ENCODE measurements at places on chromosomes 7 and 10.

DNA sequence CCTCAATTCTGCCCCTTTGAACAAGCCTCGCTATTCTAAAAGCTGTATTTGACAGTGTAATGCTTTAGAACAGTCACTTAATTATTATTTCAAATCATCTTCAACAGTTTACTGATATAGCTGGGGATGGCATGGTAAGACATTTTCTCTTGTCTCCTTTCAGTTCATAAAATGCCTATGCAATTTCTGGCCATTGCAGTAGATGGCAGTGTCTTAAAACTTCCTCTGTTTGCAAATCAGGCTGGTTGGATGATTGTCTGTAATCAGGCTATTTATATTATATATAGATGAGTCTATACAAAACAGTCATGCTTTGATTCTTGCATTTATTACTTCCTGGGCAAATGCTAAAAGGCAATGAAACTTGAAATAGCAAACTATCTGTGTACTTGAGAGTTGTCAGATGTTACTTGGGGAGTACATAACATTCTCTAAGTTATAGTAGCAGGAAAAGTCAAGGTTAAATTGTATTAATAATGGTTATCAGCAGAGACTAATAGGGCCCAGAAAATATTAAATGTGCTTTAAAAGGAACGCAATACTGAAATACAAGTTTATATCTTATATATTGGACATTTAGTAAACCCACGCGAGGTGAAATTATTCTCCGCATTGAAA, 55.5 kb upstream of the LHFPL3 start:
- DNase-seq, result no peak

DNA sequence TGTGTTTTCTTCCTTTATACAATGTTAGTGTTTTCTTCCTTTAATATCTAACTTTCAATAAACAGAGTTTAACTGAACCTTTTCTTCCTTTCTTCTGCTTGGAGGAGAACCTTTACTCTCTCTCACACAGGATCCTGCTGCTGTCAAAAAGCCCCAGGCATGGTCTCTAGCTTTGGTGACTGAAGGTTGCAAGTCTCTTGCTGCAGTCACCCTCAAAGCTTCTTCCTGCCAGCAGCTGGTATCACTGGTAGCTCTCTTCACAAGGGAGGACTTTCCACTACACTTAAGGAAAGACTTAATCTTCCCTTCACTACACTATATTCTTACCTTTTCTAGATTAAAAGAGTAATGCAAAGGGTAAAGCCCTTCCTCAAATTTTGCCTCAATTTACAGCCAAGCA, 153.4 kb downstream of the SGMS1 start:
- no peak for DNase-seq

GRCh38 chr10:75707080-75707840, 275.8 kb downstream of the LRMDA start:
- no peak for DNase-seq

DNA sequence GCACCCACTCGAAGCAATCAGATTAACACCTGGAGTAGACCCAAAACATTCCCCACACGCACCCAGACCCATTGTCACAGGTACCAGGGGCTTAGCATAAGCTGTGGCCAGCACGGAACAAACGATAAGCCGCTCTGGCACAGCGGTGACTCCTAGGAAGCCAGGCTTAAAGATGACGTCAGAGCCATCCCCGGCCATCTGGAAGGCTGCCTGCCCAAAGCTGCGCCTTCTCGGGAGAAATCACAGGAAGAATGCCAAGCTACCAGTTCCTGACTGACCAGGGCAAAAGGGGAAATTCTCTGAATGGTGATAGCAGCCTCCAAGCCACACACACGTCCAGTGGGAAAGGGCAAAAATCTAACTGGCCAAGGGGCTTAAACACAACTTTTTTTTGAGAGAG, 13.0 kb upstream of the WIPI2 start:
- peak; percentile 75 for DNase-seq

DNA sequence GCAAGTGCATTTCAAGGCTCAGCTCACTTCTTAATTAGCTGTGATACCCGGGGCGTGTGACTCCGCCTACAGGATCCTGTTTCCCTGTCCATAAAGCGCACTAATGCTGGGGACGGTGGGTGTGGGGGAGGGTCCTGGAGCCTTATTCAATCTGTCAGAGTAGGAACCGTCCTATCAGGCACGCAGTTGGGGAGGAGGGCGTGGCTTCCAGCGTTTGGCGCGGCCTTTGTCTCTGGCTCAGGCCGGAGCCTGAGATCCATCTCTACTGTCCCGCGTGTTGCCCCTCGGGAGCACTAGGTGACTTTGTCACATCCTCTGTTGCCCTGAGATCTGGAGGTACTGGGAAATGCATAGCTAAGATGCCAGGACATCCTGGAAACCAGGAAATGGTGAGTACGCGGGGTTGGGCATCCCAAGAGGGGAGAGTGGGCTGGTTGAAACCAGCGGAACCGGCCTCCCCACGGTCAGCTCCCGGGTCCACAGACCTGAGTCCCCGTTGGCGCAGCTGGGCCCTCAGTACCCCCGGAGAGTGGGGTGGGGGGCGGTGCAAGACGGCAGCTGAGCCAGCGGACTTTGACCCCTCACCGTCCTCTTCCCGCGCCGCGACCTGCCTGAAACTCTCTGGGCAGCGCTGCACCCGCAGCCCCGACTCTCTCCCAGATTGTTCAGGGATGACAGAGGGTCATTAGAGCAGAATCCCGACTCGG, 104.4 kb upstream of the ZNF92 start:
- no peak for DNase-seq

DNA sequence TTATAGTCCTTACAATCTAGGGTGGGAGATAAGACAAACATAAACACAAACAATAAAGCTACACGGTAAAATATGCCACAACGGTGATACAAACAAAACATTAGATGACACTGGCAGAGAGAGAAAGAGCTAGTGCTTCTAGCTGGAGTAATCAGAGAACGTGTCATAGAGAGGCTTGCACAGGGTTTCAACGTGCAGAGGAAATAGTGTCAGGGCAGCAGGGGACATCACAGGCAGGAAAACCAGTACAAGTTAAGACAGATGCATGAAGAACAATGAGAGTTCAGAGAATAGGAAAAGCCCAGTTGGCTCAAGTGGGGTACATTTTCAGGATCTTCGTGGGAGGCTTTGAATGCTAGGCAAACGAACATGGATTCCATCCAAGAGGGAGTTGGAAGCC, 91.4 kb downstream of the ZNF438 start:
- no peak for DNase-seq

DNA sequence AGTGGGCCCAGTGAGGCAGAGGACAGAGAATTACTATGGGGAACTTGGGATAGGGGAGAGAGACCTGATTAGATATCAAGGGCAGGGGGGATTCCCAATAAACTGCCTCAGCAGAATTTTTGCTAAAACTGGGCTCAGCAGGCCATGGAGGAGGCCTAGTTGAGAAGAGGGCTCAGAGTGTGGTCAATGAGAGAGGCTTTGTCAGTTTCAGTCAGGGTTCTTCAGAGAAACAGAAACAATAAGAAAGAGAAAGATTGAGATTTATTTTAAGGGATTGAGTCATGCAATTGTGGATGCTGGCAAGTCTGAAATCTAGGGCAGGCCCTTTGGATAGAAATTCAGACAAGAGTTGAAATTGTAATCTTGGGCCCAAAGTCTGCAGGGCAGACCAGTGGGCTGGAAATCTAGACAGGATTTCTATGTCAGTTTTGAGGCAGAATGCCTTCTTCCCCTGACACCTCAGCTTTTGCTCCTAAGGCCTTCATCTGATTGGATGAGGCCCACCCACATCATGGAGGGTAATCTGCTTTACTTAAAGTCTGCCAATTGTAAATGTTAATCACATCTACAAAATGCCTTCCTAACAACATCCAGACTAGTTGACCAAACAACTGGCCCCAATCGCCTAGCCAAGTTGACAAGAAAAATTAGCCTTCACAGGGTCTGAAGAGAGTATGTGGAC, 33.5 kb upstream of the CCSER2 start:
- no peak for DNase-seq

DNA sequence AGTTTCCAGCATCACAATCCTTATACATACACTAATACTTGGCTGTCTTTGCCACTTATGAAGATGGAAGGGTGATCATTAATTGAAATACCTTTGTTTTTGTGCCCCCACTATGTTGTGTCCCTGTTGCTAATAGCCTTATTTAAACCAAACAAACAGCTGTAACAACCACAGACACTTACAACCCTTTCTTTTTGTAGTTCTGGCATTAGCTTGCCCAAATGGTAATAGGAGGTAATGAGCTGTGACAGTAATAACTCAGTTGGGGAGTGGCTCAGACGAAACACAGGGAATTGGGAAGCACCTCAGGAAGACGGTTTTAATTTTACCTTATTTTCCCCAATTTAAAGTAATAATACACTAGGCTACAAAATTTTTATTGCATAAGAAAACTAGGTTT, 83.4 kb downstream of the MDFIC start:
- DNase-seq, result no peak

DNA sequence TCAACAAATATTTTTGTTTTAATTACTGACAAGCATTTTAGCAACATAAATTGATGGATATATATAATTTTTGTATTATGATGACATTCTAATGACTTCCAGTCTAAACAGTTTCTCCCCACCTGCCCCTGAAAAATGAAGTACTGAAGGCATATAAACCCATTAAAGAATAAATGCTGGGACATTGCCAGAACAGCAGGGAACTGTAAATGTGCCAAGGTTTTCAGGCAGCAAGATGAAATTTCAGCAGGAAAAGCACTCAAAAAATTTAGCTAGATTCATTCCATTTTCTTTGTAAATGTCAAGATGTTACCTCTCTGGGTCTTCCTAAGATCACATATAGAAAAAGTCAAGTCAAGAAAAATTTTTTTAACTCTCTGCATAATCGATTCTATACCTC, 11.0 kb upstream of the TLL2 start:
- no peak for DNase-seq

DNA sequence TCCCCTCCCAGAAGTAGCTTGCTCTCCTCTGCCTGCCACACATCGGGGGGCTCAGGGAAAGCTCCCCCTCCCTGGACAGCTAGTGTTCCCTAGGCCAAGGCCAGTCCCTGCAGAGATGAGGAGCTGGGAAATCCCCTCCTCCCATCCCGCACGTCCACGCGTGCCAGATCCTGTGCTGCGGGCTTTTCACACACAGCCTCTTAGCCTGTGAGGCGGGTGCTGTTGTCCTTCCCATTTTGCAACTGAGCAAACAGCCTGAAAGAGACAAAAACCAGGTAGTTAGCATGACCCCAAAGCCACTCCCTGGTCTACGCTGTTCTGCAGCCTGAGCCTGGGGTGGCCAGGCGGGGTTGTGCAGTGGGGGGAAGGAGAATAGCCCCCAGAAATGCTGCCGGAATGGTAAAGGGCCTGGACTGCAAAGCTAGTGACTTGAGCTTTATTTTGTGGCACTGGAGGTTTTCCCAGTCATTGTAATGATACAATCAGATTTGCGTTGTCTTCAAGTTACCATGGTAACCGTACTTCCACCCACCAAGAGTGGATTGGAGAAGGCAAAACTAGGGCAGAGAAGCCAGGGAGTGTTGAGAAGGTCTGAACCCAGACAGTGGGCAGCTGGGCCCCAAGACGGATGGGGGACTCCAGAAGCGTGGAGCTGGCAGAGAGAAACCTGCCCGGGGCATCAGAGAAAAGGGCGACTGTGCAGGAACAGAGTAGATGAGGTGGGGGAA, 98.6 kb upstream of the KCTD7 start:
- DNase-seq, result no peak

- no peak for DNase-seq
These were observed 72.5 kb upstream of the KCNMA1 start for GRCh38 chr10:77710081-77710551.

DNA sequence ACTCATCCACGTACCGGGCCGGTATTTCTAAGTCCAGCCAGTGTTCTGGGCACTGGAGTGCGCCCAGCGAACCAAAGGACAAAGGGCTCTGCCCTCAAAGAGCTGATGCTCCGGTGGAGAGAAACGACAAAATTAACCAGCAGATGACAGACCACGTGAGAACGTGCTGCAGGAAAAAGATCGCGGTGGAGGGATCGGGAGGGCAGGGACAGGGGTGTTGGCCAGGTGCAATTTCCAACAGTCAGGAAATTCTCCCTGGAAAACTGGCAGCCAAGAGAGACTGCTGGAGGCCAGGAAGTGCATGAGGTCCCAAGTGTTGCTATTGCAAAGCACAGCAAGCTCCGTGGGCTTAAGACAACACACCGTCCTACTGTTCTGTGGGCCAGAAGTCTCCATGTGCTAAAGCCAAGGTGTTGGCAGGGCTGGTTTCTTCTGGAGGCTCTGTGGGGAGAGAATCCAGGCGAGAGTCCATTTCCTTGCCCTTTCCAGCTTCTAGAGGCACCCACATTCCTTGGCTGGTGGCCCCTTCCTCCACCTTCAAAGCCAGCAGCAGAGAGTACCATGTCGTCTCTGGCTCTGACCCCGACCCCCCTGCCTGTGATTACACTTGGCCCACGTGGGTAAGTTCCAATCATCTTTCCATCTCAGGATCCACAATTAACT, 21.3 kb upstream of the AMZ1 start:
- DNase-seq, result no peak

- DNase-seq, result no peak
These were observed 11.5 kb downstream of the TPK1 start for GRCh38 chr7:144824360-144824759.

GRCh38 chr7:72493850-72494661, 81.9 kb upstream of the CALN1 start:
- peak; percentile 72 for DNase-seq

DNA sequence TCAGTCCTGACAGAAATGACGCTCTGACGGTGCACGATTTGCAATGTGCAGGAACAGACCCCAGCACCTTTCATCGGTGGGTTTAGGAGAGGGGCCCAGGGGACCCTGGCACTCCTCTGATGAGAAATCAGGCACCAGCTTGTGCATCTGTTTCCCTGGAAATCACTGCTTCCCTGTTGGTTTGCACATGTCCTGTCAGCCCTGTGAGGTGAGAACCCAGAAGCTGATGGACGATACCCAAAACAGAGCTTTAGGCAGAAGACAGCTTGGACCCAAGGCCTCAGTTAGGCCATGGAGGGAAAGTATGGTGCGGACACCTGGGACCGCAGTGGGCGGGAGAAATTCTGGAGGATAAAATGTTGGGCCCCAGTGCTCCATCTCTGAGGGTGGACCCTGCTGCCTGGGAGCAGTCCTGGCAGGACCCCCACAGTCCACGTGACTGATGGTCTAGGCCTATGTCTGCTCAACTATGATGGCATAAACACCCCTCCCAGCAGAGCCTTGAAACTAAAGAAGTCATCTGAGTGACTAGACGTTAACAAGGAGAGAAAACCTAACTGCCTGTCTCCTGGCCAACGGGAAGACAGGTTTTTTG, 242.8 kb downstream of the PTPRN2 start:
- no peak for DNase-seq

GRCh38 chr7:92448205-92448747, 994 bp downstream of the GATAD1 start:
- DNase-seq, result peak; percentile 29

GRCh38 chr7:99392659-99393354, 15.6 kb downstream of the PDAP1 start:
- DNase-seq, result peak; percentile 73

DNA sequence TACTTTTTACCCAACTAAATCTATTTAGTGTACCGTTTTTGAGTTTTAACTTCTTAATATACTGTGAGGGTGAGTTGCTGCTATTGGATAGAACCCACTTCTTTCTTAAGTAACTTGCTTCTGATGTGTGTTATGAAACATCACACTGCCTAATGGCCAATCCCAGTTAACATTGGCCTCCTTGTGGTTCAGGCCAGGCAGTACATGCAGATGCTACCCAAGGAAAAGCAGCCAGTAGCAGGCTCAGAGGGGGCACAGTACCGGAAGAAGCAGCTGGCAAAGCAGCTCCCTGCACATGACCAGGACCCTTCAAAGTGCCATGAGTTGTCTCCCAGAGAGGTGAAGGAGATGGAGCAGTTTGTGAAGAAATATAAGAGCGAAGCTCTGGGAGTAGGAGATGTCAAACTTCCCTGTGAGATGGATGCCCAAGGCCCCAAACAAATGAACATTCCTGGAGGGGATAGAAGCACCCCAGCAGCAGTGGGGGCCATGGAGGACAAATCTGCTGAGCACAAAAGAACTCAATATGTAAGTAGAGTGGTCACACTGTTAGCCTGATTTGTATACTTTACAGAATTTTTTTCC, 39.7 kb downstream of the TES start:
- no peak for DNase-seq
